ENCODE measurements at places on chromosomes 3 and 15. TPM values are rescaled to one million over a fixed set of nuclear protein-coding genes. Genes with fewer than 3 reads are reported as not detected.

DNA sequence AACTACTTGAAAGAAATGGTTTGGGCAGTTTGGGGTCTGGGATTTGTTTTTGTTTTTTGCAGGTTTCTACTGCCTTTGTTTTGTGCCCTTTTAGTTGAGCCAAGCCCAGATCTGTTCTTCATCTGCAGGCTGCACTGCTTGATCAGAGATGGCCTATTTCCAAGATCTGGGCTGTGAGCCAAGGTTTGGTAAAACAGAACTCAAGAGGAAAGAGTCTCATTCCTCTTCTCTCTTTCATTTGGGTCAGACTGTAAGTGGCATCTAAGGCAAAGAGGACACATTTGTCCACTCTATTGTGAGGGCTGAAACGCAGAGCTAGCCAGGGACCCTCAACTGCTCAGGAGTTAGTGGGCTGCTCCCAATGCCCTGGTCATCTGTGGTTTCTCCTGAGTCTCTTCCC lies 104.4 kb upstream of the UBE3A start:
- DNase-seq, result peak; percentile 2

Gene NR2F2
- total RNA-seq, result 1.4 TPM

GRCh38 chr3:129934234-129935123 lies 40.0 kb upstream of the TRH start:
- DNase-seq, result peak; percentile 23

DNA sequence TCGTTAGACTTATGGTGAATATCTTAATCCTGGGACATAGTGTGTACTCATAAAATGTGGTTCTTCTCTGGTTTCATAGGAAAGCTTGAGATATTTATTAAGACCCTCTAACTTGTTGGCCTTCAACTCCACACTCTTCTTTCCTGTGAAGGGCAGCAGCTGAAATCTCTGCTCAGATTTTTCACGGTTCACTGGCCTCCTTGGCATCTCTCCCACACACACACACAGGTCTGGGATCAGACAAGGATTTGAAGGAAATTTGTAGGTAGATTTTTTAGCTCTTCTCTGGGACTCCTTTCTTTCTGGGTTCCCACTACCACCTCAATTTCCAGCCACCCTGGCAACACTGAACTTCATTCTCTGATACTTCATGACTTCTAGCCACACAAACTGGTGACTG lies 70.2 kb downstream of the MYRIP start:
- no peak for DNase-seq

- no peak for DNase-seq
Measured at GRCh38 chr15:77568014-77568972, 64.4 kb downstream of the LINGO1 start.

DNA sequence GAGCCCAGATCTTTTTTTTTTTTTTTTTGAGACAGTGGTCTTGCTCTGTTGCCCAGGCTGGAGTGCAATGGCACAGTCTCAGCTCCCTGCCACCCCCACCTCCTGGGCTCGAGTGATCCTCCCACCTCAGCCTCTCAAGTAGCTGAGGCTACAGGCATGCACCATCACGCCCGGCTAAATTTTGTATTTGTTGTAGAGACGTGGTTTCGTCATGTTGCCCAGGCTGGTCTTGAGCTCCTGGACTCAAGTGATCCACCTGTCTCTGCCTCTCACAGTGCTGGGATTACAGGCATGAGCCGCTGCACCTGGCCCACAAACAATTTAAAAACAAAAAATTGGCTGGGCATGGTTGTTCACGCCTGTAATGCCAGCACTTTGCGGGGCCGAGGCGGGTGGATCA lies 22.6 kb upstream of the SLC6A6 start:
- DNase-seq, result peak; percentile 84

- no peak for DNase-seq
Measured at GRCh38 chr15:98815207-98815606, 166.9 kb downstream of the IGF1R start.

Gene ESYT3
- total RNA-seq, result 1.1 TPM

Gene CFAP100
- not detected for total RNA-seq

Gene RTP4
- 0.13 TPM for total RNA-seq

Gene SLC2A2
- not detected for total RNA-seq

Gene APBA2
- total RNA-seq, result 5.3 TPM

- no peak for DNase-seq
Measured at GRCh38 chr15:38017721-38018120, 83.3 kb downstream of the TMCO5A start.

- DNase-seq, result no peak
Measured at GRCh38 chr3:157544501-157545130, 41.4 kb upstream of the VEPH1 start.

DNA sequence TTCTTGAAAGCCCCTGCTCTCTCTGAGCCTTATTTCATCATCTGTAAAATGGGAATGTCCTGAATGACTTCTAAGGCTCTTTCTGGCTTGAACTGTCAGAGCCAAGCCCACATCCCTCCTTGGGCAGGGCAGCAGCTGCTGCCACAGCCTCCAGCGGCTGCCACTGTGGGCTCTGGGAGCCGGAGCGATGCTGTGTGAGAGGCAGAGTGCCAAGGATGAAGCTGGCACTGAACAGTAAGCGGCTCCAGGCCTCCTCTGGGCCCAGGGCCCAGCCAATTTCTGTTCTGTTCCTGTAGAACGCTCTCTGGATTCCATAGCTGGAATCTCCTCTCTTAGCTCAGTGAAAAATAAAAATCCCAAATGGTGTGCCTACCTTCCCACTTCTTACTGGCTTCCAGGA lies 4.4 kb downstream of the CPLX3 start:
- no peak for DNase-seq

Gene SLC15A2
- 2.8 TPM for total RNA-seq

DNA sequence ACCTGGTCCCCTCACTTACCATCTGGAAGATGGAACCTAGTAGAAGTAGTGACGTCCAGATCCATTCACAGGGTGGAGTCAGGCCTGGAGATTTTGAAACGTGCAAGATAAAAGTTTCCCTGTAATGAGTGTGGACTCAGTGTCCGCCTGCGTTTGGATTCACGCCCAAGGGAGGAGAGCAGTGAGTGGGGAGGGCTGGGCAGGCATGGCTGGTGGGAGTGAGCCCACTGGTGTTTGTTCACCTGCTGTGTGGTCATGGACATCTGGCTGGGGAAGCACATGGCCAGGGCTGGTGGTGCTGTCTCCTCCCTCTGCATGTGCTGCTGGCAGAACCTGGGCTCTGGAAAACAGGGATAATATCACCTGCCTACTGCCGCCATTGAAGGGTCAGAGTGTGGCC lies 37.0 kb downstream of the RLBP1 start:
- DNase-seq, result no peak

GRCh38 chr15:29021857-29022256 lies 136.1 kb downstream of the APBA2 start:
- no peak for DNase-seq

DNA sequence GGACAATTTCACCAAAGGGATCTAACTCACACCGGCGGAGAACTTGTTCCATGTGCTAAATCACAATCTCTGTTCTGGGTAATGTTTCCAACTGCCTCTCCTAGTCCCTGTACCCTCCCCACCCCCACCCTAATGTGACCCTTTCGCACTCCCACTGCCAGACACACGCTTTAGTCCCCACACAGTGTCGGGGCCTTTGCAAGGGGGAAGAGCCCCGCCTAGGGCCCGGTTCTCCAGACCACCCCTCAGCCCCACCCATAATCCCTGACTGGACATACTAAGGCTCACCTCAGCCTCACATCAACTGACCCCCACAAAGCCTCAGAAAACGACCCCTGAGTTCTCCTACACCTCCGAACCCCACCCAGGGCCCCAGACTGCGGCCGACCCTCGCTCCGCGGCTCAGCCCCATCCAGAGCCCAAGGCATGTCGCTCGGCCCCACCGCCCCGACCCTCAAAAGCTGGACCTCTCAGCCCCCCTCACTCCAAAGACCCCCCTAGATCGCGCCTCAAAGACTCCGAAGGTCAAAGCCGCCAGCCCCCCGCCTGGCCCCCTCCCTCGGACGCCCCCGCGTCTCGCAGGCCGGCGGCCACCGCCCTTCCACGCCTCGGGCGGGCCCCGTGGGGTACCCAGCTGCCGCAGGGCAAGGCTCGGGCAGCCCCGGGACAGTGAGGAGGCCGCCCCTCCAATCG lies 72.0 kb upstream of the MAP4 start:
- no peak for DNase-seq

DNA sequence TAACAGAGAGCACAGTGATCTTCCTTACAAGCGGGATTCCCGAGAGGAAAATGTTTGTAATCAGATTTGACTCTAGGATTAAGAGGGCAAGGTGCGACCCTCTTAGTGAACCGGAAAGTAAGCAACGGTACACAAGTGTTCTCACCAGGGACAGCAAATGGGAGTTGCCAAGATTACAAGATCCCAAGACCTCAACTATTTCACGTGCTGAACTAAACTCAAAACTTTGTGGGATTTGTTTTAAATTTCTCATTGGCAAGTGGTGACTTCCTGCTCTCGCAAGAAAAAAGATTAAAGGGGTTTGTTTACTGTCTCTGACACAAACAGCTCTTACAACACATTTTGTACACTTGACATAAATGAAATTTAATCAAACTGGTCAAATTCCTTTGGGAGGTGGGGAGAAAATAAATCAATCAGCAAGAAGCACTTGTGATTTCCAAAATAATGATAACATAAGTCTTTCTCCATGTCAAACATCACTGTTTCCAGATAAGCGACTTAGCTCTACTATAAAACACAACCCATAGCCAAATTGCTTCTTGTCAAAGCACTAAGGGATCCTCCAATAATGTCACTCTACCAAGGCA lies 2.2 kb upstream of the PGPEP1L start:
- DNase-seq, result no peak

- peak; percentile 84 for DNase-seq
Measured at GRCh38 chr3:27568393-27568792, 84.2 kb upstream of the SLC4A7 start.

DNA sequence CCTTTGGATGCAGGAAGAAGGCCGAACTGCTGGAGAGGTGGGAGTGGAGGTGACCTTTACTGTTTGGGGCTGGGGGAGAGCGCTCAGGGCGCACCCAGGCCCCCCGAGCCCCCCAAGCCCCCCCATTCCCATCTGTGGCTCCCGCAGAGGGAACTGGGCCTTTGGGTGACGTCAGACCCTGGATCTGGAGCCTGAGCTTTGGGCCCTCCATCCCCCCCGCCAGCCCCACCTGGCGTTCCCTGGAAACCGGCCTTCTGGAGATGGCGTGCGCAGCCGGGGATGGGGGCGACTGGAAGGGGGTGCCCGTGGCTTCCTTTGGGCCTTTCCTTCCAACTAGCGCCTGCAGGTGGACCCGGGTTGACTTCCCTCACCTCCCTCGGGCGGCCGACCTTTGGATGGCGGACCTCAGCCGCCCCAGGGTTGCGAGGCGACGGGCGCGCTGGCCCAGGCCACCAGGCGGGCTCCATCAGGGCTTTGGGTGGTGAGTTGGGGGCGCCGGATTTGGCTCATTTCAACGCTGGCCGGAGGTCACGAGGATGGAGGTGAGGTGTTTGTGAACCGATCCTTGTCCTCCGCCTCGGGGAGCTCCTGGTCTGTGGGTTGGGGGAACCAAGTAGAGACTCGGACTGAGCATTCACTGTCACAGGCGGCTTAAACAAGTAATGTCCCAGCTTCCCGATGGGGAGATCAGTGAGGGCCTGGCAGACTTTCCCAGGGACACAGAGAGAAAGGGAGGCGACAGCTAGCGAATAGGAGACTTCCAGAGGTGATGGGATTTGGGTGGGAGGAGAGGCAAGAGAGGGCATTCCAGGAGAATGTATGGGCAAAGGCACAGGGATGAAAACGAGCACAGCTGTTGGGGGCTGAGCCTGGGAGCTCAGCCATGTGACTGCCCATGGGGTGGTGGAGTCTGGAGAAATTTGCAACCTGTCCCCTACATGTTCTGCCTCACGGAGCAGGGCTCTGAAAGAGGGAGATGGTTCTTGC lies 709 bp downstream of the SCAMP5 start:
- DNase-seq, result no peak

Gene MEX3B
- total RNA-seq, result 0.79 TPM

DNA sequence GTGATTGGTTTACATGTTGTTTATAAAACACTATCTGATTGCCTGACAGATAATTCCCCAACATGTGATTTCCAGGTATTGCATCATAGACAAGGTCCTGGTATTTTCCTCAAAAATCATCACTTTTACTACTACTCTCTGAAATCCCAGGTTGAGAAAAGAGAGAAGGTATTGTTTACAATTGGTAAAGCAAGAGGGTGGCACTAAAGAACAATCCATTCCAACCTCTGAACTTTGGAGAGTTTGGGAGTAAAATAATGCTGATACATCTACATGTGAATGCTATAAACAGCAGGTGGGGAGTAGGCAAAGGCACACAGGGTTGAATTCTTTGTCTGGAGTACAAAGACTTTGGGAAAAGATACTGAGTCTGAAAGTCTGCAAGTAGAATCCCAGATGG lies 134.2 kb downstream of the WDR72 start:
- no peak for DNase-seq

All from bronchial epithelial cell (primary cell).